ENCODE measurements at places on chromosomes 1 and 21. TPM values are rescaled to one million over a fixed set of nuclear protein-coding genes. Genes with fewer than 3 reads are reported as not detected.

DNA sequence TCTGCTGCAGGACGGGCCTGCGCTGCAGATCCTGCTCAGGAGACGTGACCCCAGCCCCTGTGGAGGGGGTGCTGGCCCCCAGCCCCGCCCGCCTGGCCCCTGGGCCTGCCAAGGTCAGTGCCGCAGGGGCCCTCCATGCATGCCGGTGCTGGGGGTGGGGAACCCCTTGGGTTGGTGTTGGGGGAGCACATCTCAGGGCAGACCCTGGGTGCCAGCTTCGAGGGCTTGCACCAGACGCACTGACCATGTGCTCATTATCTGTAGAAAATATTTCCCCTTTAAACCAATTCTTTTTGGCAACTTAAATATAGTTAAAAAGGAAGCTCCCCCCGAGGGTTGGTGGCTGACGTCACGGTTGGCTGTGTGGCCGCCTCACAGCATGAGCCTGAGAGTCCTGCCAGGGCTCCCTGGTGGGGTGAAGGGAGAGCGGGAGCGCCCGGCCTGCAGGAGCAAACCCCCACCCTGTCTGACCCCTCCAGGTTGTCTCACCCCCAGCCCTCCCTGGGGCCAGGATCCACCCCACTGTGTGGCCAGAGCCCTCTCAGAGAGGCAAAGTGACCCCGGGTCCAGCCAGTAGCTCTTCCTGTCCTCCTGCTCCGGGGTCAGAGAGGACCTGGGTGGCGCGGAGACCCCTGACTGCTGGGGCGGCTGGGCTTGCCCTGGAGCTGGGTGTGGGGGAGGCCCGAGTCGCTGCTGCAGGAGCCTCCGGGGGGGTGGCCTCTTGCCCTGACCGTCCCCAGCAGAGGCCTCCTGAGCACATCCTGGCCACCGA lies 5.3 kb upstream of the PFKL start:
- peak; percentile 70 for DNase-seq

DNA sequence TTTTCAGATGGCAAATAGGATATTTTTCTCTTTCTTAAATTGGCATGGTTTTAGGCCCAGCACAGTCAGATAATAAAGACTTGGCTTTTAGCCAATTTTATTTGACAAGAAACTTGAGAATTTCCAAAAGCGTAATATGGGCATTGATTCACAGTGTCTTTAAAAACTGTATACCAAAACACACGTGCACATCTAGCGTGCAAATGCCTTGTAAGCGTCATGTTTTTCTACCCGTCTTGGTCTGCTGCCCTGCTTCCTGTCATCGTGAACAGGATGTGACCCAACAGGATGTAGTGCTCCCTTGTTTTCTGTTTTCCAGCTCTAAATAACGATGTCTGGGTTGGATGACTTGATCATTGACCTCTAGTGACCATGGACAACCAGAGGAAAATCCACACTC lies 24.7 kb upstream of the SLC44A3 start:
- DNase-seq: no peak

DNA sequence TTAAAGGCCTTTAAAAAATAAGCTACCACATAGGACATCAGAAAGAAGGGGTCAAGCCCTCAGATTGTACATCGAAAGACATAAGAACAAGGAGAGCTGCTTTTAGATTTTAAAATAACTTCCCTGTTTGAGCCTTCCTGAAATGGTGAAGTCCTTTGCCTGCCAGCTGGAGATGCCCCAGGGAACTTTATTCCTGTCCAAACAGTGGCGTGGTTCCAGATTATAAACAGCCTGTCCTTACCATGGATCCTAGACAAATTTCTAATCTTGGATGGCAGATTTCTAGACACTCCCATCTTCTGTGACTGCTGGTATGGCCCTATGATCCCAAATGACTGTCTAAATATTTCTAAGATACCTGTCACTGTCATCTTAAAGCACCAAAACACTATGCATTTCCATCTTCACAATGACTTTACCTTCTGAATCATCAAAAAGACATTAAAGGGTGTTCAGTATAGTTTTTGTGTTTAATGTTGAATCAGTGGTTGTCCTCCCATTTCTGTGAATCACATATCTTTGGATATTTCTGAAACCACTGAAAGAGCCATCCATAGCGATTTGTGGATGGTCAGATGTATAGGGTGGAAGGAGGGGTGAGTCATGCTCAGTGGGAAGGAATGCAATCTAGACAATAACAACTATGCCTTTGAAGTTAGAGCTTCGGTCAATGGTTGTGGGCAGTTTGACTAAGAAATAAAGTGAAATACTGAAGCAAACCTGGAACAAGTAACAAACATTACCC lies 23.2 kb downstream of the ILDR2 start:
- DNase-seq: no peak

- peak; percentile 49 for DNase-seq
These were observed 58.7 kb downstream of the TNN start for GRCh38 chr1:175126347-175126746.

GRCh38 chr1:181257117-181257516 lies 168.6 kb downstream of the IER5 start:
- DNase-seq: no peak

- no peak for DNase-seq
These were observed 571.8 kb upstream of the ADGRL2 start for GRCh38 chr1:81228926-81229325.

DNA sequence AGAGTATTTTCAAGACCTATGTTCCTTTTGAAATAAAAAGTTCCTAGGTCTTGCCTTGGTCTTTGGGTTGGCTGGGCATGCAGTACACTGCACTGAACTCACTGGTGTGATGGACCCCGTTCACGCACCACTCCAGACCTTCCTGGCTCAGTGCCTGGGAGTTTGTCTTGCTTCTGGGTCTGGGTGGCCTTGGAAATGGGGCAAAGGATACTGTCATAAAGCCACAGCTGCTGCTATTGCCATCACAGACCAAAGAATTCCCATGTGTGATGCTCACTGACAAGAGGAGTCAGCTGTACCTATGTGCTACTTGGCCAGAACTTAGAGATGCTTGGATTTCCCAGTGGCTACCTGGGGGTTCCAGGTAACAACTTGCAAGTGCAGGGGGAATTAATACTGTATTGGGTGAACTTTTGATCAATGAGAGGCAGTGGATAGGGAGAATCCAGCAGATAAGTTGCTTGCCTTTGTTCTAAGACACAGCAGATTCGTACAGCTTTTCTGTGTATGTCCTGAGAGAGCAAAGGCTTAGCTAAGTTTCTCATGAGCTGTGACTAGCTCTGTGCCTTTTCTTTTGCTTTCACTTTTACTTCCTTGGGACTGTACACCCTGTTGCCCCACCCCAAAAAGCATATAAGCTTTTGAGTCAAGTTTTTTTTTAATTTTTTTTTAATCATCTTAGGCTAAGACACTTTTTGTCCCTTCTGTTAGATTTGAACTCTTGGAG lies 115.3 kb downstream of the RUNX1 start:
- no peak for DNase-seq

DNA sequence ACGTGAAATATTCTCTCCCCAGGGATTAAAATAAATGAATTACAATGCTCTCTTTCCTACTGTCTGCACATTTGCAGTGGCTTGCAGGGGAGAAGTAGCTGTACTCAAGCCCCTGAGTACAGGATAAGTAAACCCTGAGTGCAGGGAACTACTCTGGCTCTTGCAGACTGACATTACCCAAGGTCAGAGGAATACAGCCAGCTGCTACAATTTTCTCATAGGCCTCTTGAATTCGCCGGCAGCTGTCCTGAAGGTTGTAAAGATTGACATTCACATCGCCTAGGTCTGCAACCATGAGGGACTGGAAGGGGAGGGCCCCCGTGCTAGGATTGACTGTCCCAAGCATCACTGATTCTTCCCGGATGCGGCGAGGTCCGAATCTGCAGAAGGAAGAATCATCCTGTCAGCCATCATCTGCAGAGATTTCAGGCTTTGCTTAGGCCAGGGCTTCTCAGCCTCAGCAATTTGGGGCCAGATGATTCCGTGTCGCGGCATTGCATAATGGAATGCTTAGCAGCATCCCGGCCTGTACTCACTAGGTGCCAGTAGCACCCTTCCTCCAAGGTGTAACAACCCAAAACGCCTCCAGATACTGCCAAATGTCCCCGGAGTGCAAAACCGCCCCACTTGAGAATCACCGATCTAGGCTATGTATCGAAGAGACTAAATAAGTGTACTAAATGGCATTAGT lies 1.7 kb downstream of the AGMAT start:
- DNase-seq: no peak

GRCh38 chr1:203678943-203679661 lies 52.5 kb downstream of the ATP2B4 start:
- DNase-seq: no peak

DNA sequence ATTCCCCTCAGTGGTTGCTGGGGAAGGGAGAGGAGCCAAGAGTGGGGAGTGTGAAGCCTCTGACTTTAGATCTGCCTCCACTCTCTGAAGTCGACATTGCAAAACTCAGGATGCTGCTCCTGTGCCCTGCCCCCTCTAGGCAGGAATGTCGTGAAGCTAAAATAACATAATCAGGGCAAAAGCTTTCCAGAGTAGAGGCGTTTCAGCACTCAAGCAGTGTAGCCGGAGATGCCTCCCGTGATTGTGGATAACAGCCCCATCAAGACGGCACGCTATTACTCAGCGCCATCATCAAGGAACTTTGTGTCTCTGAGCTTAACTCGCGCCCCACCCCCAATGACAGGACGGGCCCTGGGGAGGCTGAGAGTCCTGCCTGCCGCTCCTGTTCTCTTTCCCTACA lies 60.0 kb downstream of the FBXO2 start:
- DNase-seq: peak; percentile 64

DNA sequence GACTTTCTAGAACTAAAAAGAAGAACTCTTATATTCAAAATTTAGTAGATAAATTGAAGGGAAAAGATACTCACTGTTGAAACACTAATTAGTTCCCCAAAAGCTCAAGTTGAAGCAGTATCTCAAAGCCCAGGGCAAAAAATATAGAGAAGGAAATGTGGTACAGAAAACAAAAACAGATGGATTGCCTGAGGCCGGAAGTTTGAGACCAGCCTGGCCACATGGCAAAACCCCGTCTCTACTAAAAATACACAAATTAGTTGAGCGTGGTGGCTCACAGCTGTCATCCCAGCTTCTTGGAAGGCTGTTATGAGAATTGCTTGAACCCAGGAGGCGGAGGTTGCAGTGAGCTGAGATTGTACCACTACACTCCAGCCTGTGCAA lies 36.0 kb downstream of the FAM177B start:
- no peak for DNase-seq

- DNase-seq: no peak
These were observed 9.3 kb downstream of the DMAP1 start for GRCh38 chr1:44222397-44223186.

GRCh38 chr1:87064309-87064708 lies 149.9 kb downstream of the HS2ST1 start:
- no peak for DNase-seq

DNA sequence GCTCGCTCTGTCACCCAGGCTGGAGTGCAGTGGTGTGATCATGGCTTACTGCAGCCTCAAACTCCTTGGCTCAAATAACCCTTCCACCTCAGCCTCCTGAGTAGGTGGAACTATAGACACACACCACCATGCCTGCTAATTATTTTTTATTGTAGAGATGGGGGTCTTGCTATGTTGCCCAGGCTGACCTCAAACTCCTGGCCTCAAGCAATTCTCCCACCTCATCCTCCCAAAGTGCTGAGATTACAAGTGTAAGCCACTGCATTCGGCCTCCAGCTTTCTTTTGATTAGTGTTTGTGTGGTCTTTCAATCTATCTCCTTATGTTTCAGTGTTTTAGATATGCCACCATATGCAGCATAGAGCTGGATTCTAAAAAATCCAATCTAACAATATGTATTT lies 19.9 kb upstream of the CSF3R start:
- no peak for DNase-seq

GRCh38 chr1:235875036-235875597 lies 8.4 kb upstream of the LYST start:
- no peak for DNase-seq

DNA sequence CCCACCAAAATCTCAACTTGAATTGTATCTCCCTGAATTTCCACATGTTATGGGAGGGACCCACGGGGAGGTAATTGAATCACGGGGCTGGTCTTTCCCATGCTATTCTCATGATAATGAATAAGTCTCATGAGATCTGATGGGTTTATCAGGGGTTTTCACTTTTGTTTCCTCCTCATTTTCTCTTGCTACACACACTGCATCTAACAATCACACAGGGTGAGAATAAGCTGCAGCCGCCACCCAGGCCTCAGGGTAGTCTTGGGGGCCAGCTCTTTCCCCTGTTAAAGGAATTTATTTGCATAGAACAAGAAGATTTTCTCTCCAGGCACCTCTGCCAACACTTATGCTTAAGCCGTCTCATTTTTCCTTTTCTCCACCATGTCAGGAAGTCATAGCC lies 26.0 kb upstream of the GBP6 start:
- DNase-seq: no peak

DNA sequence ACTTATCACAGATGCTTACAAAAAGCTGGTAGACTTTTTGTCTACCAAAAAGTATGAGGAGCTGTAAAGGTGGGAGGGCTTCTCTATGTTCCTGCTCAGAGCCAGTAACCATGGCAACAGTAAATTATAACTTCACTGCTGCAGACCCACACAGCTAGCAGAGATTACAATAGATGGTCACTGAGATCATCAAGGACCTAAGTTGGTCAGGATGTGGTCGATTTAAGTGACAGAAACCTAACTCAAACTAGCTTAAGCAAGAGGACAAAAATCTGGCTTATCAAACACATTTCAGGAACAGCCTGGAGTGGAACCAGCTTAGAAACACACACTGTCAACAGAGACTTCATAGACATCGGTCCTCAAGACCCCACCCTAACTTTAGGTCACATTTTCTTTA lies 113.4 kb upstream of the ATP1A1 start:
- DNase-seq: no peak

- no peak for DNase-seq
These were observed 32.1 kb downstream of the MX1 start for GRCh38 chr21:41458121-41458520.

GRCh38 chr1:194477908-194478307 lies 1291.5 kb upstream of the B3GALT2 start:
- no peak for DNase-seq

DNA sequence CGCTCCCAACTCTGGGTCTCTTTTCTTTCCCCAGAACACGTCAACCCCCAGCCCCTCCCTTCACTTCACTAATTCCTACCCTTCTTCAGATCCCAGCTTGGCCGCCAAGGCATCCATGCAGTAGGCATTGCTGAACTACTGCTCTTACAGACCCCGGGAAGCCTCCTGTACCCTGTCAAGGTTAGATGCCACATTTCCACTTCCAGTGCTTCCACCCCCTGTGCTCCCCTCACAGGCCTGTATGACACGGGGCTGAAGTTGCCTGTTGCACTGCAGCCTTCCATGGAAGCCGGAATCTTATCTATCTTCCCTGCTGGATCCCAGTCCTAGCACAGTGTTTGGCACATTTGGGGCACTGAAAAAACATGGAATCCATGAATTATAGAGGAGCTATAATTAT lies 99.0 kb upstream of the SOD1 start:
- no peak for DNase-seq

DNA sequence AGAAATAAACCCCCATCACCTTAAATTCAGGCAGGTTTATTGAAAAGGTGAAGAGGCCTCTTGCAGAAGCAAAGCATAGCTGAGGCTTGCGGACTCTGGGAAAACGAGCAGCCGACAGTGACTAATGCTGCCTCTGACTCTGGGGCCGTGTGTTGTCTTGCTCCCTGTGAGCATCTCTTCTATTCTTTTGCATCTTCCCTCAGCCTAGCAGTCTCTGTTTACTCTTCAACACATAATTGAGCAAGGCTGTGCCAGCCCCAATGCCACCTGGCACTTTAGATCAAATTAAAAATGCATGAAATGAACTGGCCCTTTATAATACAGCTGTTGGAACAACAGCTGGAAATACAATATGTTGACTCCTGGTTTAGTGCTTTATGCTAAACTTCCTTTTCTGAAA lies 18.4 kb upstream of the REG4 start:
- DNase-seq: no peak

Gene BRDT
- polyA plus RNA-seq: not detected

Gene DFFA
- 47.5 TPM for polyA plus RNA-seq

Gene CFAP298
- 56.2 TPM for polyA plus RNA-seq

Gene GCSAML
- polyA plus RNA-seq: not detected

All from cardiac muscle cell (in vitro differentiated cells and primary cell).